ENCODE measurements at places on chromosomes 13 and 19.

DNA sequence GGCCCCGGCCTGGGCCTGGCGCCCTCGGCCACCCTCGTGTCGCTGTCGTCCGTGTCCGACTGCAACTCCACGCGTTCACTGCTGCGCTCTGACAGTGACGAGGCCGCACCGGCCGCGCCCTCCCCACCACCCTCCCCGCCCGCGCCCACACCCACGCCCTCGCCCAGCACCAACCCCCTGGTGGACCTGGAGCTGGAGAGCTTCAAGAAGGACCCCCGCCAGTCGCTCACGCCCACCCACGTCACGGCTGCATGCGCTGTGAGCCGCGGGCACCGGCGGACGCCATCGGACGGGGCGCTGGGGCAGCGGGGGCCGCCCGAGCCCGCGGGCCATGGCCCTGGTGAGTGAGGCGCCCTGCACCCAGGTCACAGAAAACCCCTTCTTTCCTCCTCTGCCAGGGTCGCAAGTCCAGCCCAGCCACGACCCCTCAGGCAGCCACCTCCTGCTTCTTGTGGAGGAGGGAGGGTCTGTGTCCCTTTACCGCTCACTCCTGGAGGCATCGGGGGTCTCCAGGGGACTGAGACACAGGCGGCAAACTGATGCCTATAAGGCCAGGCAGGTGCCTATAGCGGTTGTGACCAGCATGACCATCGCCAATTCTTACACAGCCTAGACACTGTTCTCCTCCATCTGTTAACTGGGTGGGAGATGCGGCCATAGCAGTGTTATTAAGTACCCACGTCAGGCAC is 4.2 kb downstream of the TTC9B start:
- DNase-seq: no peak

GRCh38 chr13:23724196-23724970 is 154.2 kb downstream of the TNFRSF19 start:
- no peak for DNase-seq

GRCh38 chr19:28905996-28906395 is 307.0 kb downstream of the UQCRFS1 start:
- no peak for DNase-seq

- no peak for DNase-seq
Measured at GRCh38 chr13:42766016-42766415, 15.4 kb upstream of the FAM216B start.

Data from stimulated activated CD4-positive, alpha-beta T cell treated with anti-CD3 and anti-CD28 coated beads, Interleukin-12 subunit alpha, Interleukin-12 subunit beta, amount 100 ng/mL, for 4 hours (primary cell).